Epithelial cell of alveolus of lung (primary cell): ENCODE measurements at places on chromosomes 4 and X. TPM values are rescaled to one million over a fixed set of nuclear protein-coding genes. Genes with fewer than 3 reads are reported as not detected.

SERPINA7 gene
- not detected in 2 replicates for total RNA-seq

ETDA gene
- not detected in 2 replicates for total RNA-seq

NLGN3 gene
- 0.39 and 3.1 TPM in 2 replicates for total RNA-seq

PLS3 gene
- 64.3 and 129 TPM in 2 replicates for total RNA-seq

NR3C2 gene
- 0.24 and 1.3 TPM in 2 replicates for total RNA-seq

GPM6B gene
- total RNA-seq: 2.3 and 5.3 TPM in 2 replicates

UGT2B28 gene
- total RNA-seq: not detected in 2 replicates

COX7B2 gene
- total RNA-seq: not detected in 2 replicates

NPNT gene
- 4.8 TPM in 1 of 2 replicates, not detected in the other for total RNA-seq

RASGEF1B gene
- total RNA-seq: 0.13 and 3.4 TPM in 2 replicates

MCF2 gene
- total RNA-seq: not detected in 2 replicates

SRD5A3 gene
- total RNA-seq: 3.4 and 9.6 TPM in 2 replicates

PPEF2 gene
- not detected in 2 replicates for total RNA-seq

TRIM60 gene
- not detected in 2 replicates for total RNA-seq

TCEAL6 gene
- total RNA-seq: not detected in 2 replicates

CFAP299 gene
- 0.08 TPM in 1 of 2 replicates, not detected in the other for total RNA-seq

FAM184B gene
- total RNA-seq: not detected in 2 replicates

ADAMTS3 gene
- 1.9 and 2.1 TPM in 2 replicates for total RNA-seq

HSD17B10 gene
- 75.8 and 95.3 TPM in 2 replicates for total RNA-seq

FSTL5 gene
- total RNA-seq: 0.13 TPM in 1 of 2 replicates, not detected in the other

PARM1 gene
- 0.65 and 1.2 TPM in 2 replicates for total RNA-seq

FHIP1A gene
- total RNA-seq: 0.08 and 2.6 TPM in 2 replicates

SPANXN2 gene
- total RNA-seq: not detected in 2 replicates

REPS2 gene
- total RNA-seq: 1.6 and 3.8 TPM in 2 replicates

PDHA2 gene
- total RNA-seq: not detected in 2 replicates

SPANXA2 gene
- not detected in 2 replicates for total RNA-seq

MMRN1 gene
- 0.13 and 0.24 TPM in 2 replicates for total RNA-seq

HOPX gene
- 2.2 and 5.2 TPM in 2 replicates for total RNA-seq

GAGE13 gene
- not detected in 2 replicates for total RNA-seq

NMU gene
- total RNA-seq: 0.80 and 1.2 TPM in 2 replicates

IGBP1 gene
- 56.8 and 92.4 TPM in 2 replicates for total RNA-seq

PAGE4 gene
- not detected in 2 replicates for total RNA-seq

XAGE2 gene
- not detected in 2 replicates for total RNA-seq

FOXR2 gene
- not detected in 2 replicates for total RNA-seq

PAGE2 gene
- total RNA-seq: not detected in 2 replicates

FAM193A gene
- 13.6 and 21.3 TPM in 2 replicates for total RNA-seq

ALB gene
- total RNA-seq: 0.39 and 1.1 TPM in 2 replicates

IL9R gene
- total RNA-seq: 0.16 TPM in 1 of 2 replicates, not detected in the other

RRAGB gene
- total RNA-seq: 4.5 and 13.1 TPM in 2 replicates

RAI2 gene
- total RNA-seq: 0.16 and 0.78 TPM in 2 replicates

ZNF41 gene
- total RNA-seq: 6.6 and 10.7 TPM in 2 replicates

MAGEH1 gene
- 37.1 and 61.3 TPM in 2 replicates for total RNA-seq

SSX4B gene
- not detected in 2 replicates for total RNA-seq

RTL3 gene
- not detected in 2 replicates for total RNA-seq

ARHGAP36 gene
- not detected in 2 replicates for total RNA-seq

SULT1E1 gene
- total RNA-seq: 13.6 and 23.7 TPM in 2 replicates

RHOXF2B gene
- total RNA-seq: not detected in 2 replicates

FAM47A gene
- not detected in 2 replicates for total RNA-seq

ZFP92 gene
- total RNA-seq: 0.32 and 0.39 TPM in 2 replicates

SRPX2 gene
- 17.9 and 79.9 TPM in 2 replicates for total RNA-seq

MAP7D2 gene
- under 0.01 and 0.96 TPM in 2 replicates for total RNA-seq

ARMCX4 gene
- total RNA-seq: 3.1 and 4.4 TPM in 2 replicates

MSN gene
- 210 and 377 TPM in 2 replicates for total RNA-seq

GRPEL1 gene
- total RNA-seq: 29.3 and 39.8 TPM in 2 replicates

GRIA2 gene
- not detected in 2 replicates for total RNA-seq
